ENCODE measurements at places on chromosomes 3 and 15.

GRCh38 chr3:15451216-15452113 is 24.1 kb downstream of the EAF1 start:
- no peak for DNase-seq

- DNase-seq: no peak
These were observed 166.7 kb upstream of the BCL6 start for GRCh38 chr3:187912007-187912406.

DNA sequence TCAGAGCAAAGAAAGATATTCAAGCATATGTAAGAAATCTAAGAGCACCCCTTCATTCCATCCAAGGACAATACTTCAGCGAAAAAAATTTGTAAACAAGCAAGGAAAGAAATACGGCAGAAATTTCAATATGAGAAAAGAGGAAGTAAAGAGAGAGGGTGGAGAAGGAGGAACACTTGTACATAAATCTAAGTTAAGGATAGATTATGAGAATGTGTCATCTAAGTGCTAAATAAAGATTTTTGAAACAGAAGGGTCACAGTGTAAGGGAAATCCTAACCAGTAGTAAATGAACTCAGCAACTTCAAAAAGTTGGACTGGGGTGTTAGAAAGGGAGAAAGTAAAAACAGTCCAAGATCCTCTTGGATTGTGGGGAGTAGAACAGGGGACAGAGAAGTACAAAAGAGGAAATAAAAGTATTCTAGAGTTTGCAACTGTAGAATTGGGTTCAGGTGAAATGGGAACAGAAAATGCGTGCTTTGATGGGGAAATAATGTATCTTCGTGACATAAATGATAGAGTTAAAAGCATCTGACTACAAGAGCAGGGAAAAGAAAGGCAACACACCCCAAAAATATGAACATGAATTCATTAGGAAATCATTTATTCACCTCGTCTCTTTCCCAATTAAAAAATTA is 68.5 kb upstream of the ATP13A5 start:
- no peak for DNase-seq

- DNase-seq: no peak
These were observed 188.6 kb downstream of the SHQ1 start for GRCh38 chr3:72659596-72659995.

- DNase-seq: peak; percentile 57
These were observed 6.8 kb downstream of the SOX14 start for GRCh38 chr3:137770835-137771399.

DNA sequence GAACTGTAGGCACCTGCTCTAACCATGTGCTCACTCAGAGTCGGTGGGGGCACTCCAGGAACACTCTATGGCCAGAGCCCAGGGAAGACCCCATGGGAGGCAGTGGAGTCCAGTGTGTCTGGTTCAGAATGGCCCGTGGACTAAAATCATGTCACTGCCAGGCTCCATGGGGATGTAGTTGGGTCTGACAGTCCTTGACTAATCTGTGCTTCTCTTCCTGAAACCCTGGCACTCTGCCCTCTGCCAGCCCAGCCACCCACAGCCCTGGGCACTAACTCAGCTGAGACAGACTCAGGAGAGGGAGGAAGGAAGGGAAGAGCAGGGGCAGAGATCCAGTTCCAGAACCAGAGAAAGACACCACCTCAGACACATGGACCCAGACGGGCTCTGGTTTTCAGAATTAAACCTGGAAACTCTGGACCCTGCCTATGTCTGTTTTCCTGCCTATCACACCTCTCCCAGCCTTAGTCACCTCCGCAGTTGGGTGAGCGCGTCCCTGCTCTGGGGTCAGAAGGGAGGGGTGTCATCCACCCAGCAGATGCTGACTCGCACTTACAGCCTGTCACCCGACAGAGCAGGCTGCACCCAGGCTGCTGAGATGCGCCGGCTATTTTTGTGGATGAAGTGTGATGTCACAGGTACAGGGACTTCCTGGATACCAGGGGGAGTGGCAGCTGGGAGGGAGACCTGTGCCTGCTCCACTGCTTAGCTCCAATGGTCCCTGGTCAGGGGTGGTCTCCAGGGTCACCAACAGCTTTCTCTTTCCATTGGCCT is 56.8 kb upstream of the INSYN1 start:
- DNase-seq: no peak

- DNase-seq: no peak
These were observed 57.7 kb downstream of the IL16 start for GRCh38 chr15:81254277-81254915.

GRCh38 chr3:127150513-127151250 is 42.2 kb upstream of the PRR23E start:
- no peak for DNase-seq

GRCh38 chr3:171028779-171029232 is 2.3 kb upstream of the SLC2A2 start:
- DNase-seq: no peak

GRCh38 chr3:29701326-29701983 is 420.6 kb downstream of the RBMS3 start:
- no peak for DNase-seq

- no peak for DNase-seq
These were observed 10.5 kb downstream of the DLEC1 start for GRCh38 chr3:38049358-38050126.

DNA sequence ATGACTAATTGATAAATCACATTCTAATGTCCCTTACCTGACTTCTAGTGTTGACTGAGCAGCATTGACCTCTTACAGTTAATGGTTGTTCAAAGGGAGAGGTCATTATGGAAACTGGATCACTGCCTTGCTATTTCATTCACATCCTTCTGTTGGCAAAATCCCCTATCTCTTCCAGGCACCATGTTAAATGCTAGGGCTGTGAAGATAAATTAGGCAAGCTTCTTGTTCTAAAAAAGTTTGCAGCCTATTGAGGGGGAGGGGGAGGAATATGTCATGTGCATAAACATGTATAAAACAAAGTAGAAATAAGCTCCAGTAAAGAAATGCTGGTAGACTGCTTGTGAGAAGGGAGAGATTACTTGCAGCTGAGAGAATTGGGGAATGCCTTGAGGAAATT is 84.8 kb upstream of the MLF1 start:
- no peak for DNase-seq

- DNase-seq: no peak
These were observed 13.5 kb downstream of the CLSTN2 start for GRCh38 chr3:139948467-139948866.

GRCh38 chr3:134092208-134092701 is 62.5 kb upstream of the SLCO2A1 start:
- no peak for DNase-seq

- DNase-seq: no peak
These were observed 120.5 kb upstream of the CGNL1 start for GRCh38 chr15:57255751-57256341.

DNA sequence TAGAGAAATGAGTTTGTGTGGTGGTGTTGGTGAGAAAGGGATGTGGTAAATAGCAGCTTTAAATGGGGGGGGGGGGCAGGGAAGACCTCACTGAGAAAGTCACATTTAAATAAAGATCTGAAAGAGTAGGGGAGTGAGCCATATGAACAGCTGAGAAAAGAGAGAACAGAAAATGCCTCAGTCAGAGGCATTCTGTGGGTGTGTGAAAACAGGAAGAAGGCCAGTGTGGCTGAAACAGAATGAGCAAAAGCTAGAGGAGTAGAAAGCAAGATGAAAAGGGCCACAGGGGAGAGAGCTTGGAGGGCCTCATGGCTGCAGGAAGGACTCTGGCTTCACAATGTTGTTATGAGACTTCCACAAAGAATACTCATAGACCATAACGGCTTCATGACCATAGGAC is 783.3 kb downstream of the ZPLD1 start:
- DNase-seq: no peak

DNA sequence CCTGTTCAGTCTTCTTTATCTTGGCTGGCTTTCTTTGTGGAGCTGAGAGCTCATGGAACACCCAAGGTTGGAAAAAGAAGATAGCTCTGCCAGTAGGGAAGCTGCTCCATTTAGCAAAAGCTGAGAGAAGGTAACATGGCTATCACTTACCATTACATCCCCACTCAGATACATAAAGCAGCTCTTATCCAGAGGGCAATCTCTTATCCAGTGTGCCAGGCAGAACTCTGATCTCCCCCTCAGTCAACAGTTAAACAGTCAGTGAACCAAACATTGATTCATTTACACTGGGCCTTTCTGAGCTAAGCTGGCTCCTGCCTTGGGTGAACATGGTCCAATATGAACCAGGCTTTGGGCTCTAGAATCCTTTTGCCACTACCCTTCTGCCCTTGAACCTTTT is 624.2 kb downstream of the NTRK3 start:
- DNase-seq: no peak

GRCh38 chr3:107810171-107811071 is 280.4 kb downstream of the CD47 start:
- DNase-seq: no peak

DNA sequence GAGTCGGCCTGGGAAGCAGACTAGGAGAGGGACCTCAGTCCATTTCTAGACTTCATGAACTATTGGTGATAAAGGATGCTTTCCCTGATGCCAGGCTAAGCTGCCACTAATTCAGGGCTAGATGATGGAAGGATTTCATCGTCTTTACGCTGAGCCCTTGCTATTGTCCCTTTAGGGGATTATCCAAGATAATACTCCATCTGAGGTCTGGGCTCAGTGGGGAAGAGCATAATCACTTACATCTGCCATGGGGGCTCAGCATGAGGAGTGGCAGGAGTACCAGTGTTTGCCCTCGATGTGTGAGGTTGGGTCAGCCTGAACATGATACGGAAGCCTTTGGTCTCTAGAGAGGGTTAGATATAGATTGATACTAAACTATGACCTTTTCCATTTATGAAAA is 47.3 kb downstream of the PTPRG start:
- DNase-seq: no peak
